ENCODE measurements at places on chromosomes 5 and 9.

DNA sequence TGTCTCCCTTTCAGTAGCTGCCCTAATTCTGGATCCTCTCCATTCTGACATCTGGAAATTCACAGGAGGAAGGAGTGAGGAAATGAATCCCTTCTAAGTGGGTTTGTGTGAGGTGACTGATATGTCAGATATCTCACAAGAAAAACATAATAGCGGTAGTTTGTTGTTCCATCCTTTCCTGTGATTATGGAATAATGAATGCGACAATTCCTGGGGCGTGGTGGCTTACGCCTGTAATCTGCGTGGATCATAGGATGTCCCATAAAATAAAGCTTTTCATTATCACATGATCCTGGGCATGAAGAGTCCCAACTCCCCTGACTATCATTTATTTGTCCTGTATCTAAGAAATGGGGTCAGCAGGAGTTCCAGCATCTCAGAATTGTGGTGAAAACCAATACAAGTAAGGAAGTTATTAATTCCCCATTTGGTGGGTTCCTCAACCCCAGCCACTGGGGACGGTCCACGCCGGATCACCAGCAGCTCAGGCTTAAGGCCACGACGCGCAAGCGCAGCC, 375 bp upstream of the C5orf24 start:
- no peak for DNase-seq

GRCh38 chr5:5826911-5827310, 404.4 kb downstream of the ICE1 start:
- no peak for DNase-seq

DNA sequence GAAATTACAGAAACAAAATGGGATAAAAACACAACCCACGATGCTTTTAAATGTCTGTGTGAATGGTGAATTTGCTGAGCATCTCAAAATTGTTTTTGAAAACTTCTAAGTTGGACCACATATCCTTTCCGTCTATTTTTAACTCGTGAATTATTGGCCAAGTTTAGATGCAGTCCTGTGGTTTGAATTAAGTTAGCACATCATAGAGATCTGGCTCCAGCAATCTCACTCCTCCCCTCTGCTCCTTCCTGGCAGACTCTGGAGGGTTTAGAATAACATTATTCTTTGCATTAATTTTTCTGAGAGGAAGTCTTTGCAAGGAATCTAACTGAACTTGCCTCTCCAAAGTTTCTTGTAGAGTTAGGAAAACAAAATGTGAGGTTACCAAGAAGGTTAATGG, 14.5 kb upstream of the ANKRD55 start:
- no peak for DNase-seq

DNA sequence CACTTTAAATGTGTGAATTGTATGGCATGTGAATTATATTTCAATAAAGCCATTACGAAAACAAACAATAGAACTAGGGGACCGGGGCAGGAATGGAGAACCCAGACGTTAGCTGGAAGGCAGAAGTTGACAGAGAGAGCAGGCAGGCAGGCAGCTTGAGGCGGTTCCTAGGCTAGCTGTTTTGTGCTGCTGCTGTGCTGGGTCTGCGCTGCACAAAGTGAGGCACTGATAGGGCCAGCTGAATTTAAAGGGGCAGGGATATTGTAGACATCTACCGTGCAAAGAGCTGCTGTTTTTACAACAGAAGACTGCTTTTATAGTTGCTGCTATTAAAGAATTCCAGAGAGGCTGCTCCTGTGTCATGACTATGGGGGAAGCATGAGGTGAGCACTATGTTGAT, 21.6 kb upstream of the MIER3 start:
- DNase-seq: no peak

DNA sequence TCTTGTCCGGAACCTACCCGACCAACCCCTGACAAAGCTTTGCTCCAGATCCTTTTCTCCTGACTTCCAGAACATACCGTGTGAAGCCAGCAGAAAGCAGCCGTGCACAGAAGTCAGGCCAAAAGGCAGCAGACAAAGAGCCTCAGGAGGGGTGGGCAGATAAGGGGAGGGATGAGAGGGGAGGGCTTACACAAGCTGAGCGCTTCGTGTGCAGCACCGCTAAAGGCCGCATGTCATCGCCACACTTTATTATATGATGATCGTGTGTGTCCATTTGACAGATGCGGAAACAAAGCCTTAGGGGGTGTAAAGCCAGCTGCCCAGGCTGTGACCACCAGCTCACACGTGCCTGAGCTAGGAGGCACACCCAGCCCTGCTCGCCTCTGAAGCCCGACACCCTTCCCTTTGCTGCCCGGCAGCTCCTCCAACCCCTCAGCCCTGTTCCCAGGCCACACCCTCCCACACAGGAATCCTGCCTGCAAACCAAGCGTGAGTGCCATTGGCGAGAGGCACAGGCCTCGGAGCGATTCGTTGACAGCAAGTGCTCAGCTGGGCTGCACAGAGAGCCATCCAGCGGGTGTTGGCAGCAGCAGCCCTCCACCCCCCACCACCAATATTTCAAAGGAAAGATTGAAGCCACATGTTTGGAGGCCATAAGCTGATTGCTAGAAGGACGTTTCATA, 170.5 kb upstream of the SMIM23 start:
- no peak for DNase-seq

DNA sequence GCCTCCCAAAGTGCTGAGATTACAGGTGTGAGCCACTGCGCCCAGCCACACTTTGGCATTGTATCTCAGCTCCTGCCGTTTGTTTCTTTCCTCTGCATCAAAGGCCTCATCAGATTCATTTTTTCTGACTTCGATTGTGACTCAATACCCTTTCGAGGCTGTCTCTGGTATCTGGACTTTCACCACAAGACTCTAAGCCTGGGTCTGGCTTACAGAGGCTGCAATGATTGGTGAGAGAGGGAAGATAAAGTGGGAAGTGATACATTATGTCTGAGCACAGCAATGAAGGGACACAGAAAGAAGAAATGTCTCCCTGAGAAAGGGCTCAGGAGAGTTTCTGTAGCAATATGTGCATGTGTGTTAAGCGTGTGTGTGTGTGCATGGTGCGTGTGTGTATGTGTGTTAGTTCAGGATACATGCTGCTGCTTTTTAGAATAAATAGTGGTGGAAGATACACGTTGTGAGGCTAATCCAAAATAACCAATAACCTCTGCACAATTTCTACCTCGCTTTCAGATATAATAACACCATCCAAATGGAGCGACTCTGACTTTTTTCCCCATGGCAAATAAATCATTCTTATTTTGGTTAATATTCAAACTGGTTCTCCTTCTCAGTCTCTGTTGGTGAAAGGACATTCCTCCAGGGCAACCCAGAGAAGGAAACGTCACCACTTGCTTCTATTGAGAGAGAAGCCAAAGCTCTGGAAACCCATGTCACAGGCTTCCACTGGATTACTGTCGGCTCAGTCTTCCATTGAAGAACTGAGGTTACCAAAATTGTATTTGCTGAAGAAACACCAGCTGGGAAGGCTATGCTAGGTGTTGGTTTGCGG, 8.1 kb upstream of the DAB2 start:
- DNase-seq: peak; percentile 21

- peak; percentile 77 for DNase-seq
Measured at GRCh38 chr9:70805949-70806348, 315.5 kb downstream of the TRPM3 start.

DNA sequence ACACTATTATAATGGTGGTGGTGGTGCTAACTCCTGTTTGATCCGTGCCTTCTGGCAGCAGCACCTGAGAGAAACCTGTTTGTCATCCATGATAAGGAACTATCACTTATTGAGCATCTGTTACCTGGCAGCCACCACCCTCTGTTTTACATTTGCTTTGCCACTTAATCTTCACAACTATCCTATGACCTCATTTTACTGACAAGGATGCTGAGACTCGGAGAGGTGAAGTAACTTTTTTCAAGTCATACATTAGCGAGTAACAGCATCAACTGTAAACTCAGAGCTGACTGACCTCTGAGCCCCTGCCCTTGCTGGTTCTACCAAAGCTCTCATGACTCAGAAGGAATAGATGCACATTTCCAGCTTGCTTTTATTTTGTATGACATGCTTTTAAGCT, 81.1 kb downstream of the EGFLAM start:
- DNase-seq: no peak

- peak; percentile 71 for DNase-seq
Measured at GRCh38 chr5:36252722-36253365, 11.1 kb upstream of the NADK2 start.

- DNase-seq: peak; percentile 30
Measured at GRCh38 chr5:161372682-161373344, 173.7 kb downstream of the GABRB2 start.

- DNase-seq: peak; percentile 7
Measured at GRCh38 chr9:29691758-29692407, 2118.6 kb upstream of the C9orf72 start.

DNA sequence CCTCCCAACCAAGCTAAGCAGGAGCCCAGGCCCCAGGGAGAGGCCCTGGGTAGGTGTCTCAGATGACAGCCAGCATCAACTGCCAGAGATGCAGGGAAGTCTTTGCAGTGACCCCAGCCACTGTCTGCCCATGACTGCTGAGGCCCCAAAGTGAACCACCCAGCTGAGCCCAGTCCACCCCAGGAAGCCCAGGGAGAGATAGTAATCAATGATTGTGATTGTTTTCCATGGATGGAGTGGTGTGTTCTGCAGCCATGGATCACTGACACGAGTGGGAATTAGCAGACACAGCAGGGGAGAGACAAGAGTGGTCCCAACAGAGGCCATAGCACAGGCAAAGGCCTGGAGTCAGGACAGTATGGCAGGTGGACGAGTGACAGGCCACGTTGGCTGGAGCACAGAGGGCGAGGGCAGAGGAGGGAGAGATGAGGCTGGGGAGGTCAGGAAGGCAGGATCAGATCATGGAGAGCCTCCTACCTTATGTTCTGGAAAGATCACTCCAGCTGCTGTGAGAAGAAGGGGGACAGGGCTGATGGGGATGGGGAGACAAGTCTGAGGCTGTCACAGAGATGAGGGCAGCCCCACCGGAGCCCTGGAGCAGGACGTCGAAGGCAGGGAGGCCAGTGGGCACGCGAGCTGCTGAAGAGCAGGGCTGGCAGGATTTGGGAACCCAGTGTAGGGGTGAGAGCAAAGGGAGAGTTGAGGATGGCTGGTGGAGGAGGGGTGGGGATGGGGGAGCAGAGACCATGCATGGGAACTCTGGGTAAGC, 14.5 kb downstream of the ABO start:
- no peak for DNase-seq

- no peak for DNase-seq
Measured at GRCh38 chr9:125444956-125445506, 183.4 kb downstream of the GAPVD1 start.

DNA sequence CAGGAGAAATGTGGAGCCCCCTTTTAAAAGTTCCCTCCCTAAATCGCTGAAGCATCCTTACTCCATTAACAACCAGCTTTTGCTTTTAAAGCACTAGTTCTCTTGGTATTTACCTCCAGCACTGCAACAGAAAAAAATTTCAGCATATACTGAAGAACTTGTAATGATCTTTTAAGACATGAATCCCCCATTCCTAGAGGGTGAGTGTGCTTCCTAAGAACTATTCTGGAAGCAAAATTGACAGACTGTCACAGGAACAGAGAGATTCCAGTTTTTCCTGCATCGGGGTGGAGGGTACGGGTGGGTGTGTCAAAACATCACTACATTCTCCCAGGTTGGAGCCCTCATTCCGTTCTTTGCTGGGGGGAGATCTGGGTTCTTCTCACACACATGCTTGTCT, 151.9 kb downstream of the EBF1 start:
- no peak for DNase-seq

- DNase-seq: no peak
Measured at GRCh38 chr5:102713278-102713677, 41.8 kb upstream of the PAM start.

GRCh38 chr9:106731910-106732309, 131.1 kb upstream of the ZNF462 start:
- no peak for DNase-seq

- peak; percentile 34 for DNase-seq
Measured at GRCh38 chr5:111635151-111635902, 121.7 kb downstream of the NREP start.

- no peak for DNase-seq
Measured at GRCh38 chr5:4882186-4882585, 257.9 kb upstream of the ADAMTS16 start.

GRCh38 chr9:128550770-128551656, 1.4 kb upstream of the SPTAN1 start:
- peak; percentile 78 for DNase-seq

DNA sequence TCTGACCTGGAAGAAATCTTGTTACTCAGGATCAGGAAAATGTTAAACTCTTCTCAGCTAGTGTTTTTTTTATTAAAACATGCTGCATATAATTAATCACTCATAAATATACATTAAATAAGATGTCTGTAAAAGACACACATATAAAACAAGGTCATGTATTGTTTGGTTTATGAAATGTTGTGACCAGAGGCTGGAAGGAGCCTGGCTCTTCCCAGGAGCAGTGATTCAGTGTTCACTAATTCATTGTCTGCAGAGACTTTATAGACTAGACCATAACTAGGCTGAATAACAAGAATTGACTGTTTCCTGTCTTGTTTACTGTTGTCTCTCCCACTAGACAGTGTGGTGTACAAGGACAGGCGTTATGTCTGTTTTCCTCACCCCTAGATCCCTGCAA, 49.1 kb upstream of the ANKRD55 start:
- no peak for DNase-seq

- peak; percentile 78 for DNase-seq
Measured at GRCh38 chr9:105309531-105309931, 65.1 kb downstream of the SLC44A1 start.

DNA sequence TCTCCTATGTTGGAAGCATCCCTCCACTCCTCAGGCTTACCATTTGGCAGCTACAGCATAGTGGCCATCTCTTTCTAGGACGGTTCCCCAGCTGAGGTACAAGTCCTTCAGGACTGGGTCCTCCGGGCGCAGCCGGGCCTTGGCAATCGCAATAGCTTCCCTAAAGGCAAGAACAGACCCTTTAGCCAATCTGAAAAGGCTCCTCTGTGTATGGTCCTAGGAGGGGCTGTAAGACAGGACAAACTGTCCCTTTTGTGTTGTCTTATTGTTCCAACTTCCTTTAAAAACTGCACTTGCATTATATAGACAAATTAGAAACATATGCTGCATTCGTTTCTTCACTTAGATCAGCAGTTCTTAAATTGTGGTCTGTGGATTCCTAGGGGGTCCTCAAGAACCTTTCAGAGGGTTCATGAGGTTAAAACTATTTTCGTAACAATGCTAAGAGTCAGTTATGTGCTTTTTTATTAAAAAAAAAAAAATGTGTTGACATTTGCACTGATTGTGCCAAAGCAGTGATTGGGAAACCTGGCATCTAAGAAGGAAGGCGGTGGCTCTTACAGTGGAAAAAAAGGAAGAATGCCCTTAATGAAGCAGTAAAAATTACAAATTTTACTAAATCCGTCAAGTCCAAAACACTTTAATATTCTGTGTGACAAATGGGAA, 38.7 kb downstream of the GEMIN5 start:
- DNase-seq: no peak

DNA sequence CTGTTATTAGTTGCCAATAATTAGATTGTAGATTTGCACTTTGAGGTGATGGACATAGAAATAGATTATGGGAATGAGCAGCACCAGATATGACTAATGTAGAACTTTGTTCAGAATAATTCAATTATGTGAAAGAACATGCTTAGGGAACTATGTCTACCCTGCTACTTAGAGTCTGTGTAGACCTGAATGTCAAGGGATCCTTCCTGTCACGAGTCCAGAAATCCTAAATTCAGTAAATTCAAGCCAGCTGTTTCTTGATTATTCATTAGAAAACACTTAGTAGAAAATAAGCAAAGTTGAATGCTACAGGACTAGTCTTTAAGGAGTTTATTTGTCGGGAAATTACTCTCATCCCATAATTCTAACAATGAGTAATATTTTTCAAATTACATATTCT, 887.3 kb upstream of the SEMA6A start:
- no peak for DNase-seq

- peak; percentile 15 for DNase-seq
Measured at GRCh38 chr9:91489361-91489899, 65.8 kb upstream of the NFIL3 start.

All from Ammon's horn (tissue), 1 donor.